ENCODE measurements at places on chromosomes 3 and 15. TPM values are rescaled to one million over a fixed set of nuclear protein-coding genes. Genes with fewer than 3 reads are reported as not detected.

KLHL18 gene
- 19.8 TPM for total RNA-seq

UCN2 gene
- total RNA-seq = 14.2 TPM

TRAT1 gene
- not detected for total RNA-seq

GOLGA6L7 gene
- total RNA-seq = not detected

RBP2 gene
- not detected for total RNA-seq

ZNF620 gene
- total RNA-seq = 1.9 TPM

DNAH12 gene
- total RNA-seq = 0.12 TPM

OXTR gene
- total RNA-seq = 11.7 TPM

OSBPL10 gene
- 11.4 TPM for total RNA-seq

RSL24D1 gene
- 101 TPM for total RNA-seq

IGSF11 gene
- total RNA-seq = 4.8 TPM

All from A549 treated with DMSO at 1 μM for 4 hours (cell line).